Ascending aorta (tissue), 2 donors: ENCODE measurements at places on chromosomes 7 and 10.

DNA sequence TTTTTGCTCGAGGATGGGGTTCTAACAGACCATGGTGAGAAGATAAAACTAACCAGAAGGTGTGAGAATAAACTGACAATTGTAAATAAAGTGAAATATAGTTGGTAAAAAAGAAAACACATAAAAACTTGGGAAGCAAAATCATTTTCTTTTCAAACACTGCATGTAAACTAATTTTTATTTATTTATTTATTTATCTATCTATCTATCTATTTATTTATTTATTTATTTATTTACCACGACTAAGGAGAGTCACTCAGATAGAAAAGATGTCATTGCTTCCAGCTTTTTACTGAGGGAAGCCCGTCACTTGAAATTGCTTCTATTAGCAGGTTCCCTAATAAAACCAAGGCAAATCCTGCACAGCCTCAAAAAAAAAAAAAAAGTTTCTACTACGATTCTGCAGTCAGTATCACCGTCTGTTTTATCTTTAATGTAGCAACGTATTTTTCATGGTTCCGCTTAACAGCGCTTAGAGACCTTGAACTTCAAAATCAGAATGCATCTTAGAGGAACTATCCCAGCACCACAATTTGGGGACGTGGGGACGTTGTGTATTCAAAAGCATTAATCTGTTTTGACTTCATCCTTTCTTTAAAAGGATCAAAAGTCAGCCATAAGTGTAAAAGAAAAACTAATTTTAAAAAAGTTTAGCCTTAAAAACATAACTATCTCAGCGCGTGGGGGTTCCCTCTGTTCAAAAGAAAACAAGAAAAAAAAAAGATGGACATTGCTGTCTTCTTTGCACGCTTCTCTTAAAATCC lies 33.3 kb upstream of the EBLN1 start:
- no peak for DNase-seq

DNA sequence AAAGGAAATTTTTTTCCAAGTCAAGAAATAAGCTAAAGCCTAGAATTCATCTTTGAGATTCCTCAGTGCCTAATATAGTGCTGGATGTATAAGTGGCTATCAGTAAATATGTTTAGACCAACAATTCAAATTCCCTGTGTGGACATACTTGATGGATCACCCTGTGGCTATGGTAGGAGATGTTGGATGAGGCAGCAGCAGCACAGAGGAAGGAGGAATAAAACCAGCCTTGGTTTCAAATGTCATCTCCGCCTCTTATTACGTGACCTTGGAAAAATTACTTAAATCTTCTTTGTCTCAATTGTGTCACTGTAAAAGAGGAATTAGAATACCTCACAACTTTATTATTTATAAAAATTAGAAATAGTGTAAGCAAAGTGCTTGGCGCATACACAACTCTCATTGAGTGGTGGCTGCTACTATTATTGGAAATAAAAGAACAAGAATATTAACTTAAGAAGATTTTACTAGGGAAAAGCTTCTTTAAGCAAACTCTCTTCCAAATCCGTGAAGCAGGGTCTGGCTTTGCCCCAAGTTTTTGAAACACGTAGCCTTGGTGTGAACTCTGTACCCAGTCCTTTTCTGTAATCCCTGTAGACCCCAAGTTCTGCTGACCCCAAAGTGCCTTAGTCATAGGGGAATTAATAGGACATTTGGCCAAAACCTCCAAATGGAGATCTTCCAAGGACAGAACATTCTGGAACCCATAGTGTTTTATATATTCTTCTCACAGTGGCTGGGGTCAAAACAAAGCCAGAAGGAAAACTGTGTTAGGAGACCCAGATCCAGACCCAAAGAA lies 283.8 kb downstream of the PTEN start:
- no peak for DNase-seq

DNA sequence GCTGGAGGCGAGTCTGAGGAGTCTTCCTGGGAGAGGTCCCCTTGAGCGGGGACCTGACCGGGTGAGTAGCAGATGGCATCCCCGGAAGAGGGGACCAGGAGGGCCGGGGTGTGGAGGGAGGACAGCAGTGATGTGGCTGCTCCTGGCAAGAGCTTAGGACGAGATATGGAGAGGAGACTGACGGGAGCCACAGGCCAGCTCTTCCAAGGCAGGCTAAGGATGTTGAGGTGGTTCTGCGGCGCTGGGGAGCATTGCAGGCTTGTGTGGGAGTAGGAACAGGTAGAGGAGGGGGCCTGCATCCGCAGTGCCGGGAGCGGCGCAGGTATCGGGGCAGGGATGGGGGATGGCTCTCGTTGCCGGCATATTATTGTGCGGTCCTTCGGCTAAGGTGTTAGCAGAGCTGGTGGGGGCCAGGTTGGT lies 76.7 kb upstream of the ANLN start:
- DNase-seq = no peak

- DNase-seq = peak; percentile 49
Observed at GRCh38 chr7:45702751-45703150, 128.6 kb downstream of the ADCY1 start.

DNA sequence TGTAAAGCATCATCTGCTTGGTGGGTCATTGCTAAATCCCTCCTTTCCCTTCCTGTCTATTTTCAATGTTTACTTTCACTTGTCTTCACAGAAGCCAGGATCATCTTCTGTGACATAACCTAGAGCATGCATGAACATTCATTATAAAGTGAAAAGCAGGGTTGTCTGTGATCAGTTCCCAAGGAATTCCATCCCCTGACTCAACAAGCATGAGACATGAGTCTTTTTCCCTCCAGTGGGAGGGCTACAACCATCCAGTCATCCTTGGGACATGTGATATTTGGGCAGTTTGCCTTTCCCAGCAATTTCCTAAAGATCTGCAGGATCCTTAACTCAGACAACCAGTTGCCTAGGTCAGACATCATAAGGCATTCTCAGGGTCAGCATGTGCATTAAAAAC lies 166.3 kb upstream of the TMEM196 start:
- DNase-seq = no peak

GRCh38 chr10:11482306-11482705 lies 129.1 kb downstream of the USP6NL start:
- no peak for DNase-seq

DNA sequence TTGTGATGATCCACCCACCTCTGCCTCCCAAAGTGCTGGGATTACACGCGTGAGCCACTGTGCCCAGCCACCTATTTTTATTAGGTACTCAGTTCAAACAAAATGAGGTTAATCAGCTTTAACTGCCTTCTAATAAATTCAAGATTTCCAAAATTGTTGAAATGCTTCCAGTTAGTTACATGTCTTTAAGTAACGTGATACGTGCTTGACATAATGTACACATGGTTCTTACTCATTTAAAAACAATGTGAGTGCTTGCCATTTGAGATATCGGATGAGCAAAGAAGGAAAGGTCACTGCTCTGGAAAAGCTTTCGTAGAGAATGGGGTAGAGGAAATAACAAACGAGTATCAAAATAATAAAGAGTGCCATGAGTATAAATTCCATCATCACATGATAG lies 83.6 kb downstream of the KMT2E start:
- no peak for DNase-seq

GRCh38 chr10:61992059-61992460 lies 90.6 kb downstream of the ARID5B start:
- peak; percentile 78 for DNase-seq

- DNase-seq = no peak
Observed at GRCh38 chr10:53122281-53122680, 349.7 kb upstream of the MBL2 start.

- DNase-seq = no peak
Observed at GRCh38 chr7:107007007-107007891, 37.3 kb upstream of the PRKAR2B start.

GRCh38 chr7:50308532-50309385 lies 4.2 kb downstream of the IKZF1 start:
- DNase-seq = no peak

DNA sequence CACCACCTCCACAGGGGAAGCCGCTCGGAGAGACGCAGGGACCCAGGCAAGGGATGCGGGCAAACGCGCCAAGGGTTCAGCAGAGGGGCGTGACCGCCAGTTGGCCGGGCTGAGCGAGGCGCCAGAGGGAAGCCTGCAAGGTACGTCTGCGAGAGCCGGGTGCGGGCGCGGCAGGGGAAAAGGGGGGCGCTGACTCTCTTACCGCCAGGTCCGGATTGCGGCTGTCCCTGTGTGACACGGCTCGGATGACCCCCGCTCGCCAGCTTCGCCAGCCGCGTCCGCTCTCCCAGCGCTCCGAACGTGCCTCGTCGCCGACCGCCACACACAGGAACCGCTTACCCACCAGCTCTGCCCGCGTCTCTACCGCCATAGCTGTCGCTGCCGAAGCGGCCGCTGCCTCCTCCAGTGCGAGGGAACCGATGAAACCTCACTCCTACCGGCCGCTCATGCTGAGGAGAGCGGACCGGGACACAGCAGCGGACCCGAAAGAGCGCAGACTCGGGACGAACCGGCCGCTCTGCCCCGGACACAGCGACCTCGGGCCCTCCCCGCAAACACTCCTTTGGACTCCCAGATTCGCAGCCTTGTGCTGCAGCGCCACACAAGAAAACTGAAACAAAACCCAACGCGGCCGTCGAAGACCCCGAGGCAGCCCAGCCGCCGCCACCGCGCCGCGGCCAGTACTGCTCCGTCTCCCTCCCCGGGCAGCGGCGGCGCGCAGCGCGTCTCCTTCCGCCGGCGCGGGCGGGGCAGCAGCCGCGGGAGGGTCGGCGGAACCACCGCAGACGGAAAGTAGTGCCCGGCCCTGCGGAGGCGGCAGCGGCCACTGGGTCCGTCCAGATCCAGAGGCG lies at the start of gene JMJD1C:
Gene JMJD1C, minus strand, starts transcription at position 685 of the 851 bp plus-strand sequence. Its CDS starts 315 bp downstream, at position 370.
- DNase-seq = peak; percentile 21

GRCh38 chr7:159143780-159144757 lies 598 bp downstream of the VIPR2 start:
- DNase-seq = no peak

GRCh38 chr7:542713-543500 lies 23.3 kb upstream of the PDGFA start:
- DNase-seq = peak; percentile 55

GRCh38 chr10:127091354-127091753 lies 105.0 kb downstream of the INSYN2A start:
- no peak for DNase-seq

- no peak for DNase-seq
Observed at GRCh38 chr10:92572362-92573090, 1.4 kb downstream of the IDE start.

DNA sequence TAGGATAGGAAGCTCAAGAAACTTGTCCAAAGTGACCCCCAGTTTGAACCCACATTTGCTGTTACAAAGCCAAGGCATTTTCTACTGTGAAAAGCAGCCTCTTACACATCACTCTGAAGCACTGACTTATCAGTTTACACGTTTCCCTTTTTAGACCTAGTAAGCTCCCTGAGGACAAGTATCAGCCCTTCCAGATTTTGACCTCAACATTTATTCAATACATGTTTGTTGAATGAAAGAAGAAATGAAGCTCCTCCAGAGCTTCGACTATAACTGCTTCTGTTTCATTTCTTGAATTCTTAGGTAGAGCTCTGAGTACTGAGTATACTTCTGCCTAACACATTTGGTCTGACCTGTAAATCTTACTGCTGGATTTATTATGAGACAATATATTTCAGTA lies 2.7 kb downstream of the WASL start:
- no peak for DNase-seq

- no peak for DNase-seq
Observed at GRCh38 chr7:91374321-91374989, 110.2 kb downstream of the FZD1 start.

DNA sequence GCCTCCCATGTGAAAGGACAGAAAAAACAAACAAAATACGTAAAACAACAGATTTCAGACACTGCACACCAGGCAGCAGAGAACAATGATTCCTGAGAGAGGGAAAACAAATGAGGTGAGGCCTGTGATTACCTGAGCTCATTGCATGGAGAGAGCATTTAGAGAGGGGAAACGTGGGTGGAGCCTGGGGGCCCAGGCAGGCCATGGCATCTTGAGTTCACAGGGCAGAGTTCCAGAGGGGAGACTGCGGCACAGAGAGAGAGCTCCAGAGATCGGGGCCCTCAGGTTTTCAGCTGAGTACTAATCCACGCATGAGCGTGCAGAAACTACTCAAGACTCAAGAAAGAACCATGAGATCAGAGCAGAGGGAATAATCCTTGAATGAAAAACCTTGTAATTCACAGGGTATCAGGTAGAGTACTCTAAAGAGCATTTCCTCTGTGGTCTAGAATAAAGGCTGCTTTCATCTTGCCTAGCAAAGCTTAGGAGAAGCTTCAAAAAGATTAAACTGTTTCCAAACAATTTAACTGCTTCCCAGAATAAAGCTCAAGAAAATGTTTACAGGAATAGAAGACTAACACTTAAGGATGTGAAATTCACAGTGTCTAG lies 46.6 kb upstream of the ARHGAP12 start:
- no peak for DNase-seq

GRCh38 chr10:2210088-2210487 lies 472.8 kb upstream of the ADARB2 start:
- no peak for DNase-seq

DNA sequence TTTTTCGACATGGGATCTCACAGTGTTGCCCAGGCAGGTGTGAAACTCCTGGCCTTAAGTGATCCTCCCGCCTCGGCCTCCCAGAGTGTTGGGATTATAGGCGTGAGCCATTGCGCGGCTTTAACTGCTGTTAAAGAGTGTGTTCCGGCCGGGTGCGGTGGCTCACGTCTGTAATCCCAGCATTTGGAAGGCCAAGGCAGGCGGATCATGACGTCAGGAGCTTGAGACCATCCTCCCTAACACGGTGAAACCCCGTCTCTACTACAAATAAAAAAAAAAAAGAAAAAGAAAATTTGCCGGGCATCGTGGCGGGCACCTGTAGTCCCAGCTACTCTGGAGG lies 1.1 kb downstream of the RABGEF1 start:
- no peak for DNase-seq

DNA sequence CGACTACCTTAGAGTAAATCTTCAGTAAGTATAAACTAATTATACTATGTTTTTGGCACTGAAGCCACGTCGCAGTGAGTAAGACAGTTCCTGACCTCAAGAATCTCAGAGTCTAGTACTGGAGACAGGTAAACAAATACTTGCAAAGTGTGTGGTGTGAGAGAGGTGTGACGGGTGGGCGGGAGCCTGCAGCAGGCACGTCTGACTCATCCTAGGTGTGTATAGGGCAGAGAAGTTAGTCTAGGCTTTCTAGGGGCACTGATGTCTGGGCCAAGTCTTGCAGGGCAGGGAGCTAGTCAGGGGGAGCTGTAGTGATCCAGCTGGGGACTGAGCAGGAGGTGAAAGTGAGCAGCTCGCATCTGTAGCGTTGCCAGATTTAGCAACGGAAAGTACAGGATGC lies 35.9 kb upstream of the SFTPD start:
- DNase-seq = no peak

DNA sequence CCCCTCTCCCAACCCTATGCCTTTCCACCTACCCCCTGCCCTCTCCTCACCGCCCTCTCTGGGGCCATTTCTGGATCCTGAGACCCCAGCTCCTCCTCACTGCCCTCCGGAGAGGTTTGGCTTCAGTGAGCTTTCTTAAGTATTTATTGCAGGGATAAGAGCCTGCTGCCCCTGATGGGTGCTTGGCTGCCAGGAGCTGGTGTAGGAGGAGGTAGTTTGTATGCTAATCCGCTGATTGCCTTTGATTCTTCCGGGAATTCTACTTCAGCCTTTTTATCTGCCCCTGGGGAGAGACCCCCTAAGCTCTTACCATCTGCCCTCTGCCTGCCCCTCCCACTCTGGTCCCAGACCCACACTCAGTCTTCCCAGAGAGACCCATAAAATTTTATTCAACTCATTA lies 263.5 kb upstream of the PODXL start:
- no peak for DNase-seq
